ENCODE measurements at places on chromosomes 16 and 17.

DNA sequence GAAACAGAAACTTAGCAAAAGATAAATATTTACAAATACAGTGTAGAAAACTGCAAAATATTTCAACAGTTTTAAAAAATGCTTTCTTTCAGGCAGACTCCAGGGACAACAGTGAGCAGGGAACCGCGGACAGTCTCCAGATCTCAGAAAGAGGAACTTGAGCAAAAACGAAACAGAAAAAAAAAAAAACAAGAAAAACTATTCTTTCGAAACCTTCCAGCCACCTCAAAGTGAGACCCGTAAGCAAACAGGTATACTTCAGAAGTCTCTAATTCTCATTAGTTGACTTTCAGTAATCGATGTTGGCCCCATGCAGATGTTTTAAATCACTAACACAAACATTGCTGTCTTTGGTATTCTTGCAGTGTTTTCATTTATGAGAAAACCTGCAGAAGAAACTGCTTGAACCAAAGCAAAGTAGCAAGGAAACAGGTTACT is 15.7 kb upstream of the CCL1 start:
- DNase-seq: no peak

DNA sequence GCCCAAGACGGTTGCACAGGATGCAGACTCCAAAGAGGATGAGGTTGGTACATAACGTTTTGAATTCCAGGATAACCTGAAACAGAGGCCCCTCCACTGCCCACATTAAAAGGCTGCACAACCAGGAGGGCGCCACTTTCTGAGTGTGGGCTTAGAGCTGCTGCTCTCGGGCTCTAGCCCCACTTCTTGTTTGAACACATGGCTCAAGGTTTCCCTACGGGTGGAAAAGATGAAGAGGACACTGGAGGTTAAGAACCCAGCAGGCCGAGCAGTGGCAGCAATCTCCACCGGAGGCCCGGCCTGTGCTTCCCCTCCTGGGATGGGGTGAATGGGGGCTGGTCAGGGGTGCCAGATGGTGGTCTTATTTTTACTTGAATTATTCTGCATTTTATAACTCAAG is 8.0 kb upstream of the TRAP1 start:
- DNase-seq: no peak

DNA sequence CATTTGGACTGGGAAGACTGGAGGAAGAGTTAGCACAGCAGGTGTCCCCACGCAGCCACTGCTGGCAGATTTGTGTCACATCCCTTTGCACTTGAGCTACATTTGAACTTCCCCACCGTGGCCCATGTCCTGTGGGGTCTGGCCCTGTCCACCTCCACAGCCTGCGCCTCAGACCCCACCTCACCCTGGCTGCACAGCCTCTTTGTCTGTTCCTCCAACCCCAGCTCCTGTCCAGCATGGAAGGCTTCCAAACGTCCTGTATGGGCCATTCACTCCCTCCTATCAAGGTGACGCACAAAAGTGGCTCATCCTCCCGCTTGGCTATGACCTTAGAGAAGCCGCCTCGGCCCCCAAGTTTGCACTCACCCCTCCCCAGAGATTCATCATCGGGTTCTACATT is 200.6 kb downstream of the FOXL1 start:
- no peak for DNase-seq

DNA sequence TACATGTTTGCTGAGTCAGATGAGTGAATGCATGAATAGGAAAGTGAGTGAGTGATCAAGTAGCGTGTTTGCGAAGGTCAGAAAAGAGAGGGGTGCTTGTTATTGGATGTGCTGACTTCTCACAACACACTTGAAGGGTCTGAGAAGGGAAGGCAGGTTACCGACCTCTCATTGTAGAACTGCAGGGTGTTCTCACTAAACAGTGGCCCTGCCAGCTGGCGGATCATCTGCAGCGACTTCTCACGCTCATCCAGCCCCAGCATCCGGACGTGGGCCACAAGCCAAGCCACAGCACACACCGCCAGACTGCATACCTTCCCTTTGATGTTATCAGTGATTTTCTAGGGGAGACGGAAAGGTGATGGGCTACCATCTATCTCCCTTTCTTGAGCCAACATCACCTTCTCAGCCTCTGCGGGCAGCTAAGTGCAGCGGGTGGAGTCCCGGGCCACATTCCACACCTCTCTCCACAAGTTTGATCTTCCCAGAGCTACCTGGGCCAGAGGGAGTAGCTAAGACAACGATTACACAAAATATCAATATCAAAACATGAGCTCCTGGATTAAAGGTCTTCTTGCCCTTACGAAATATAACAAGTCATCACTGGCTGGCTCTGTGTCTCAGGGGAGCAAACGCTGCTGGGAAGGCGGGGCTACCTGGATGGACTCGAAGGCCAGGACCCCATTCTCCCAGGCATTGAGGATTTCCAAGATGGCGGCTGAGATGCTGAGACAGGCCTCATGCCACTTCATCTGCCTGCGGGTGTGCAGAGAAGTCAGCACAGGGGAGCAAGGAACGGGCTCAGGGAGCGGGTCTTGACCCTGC is 11.0 kb downstream of the CSF3 start:
- no peak for DNase-seq

DNA sequence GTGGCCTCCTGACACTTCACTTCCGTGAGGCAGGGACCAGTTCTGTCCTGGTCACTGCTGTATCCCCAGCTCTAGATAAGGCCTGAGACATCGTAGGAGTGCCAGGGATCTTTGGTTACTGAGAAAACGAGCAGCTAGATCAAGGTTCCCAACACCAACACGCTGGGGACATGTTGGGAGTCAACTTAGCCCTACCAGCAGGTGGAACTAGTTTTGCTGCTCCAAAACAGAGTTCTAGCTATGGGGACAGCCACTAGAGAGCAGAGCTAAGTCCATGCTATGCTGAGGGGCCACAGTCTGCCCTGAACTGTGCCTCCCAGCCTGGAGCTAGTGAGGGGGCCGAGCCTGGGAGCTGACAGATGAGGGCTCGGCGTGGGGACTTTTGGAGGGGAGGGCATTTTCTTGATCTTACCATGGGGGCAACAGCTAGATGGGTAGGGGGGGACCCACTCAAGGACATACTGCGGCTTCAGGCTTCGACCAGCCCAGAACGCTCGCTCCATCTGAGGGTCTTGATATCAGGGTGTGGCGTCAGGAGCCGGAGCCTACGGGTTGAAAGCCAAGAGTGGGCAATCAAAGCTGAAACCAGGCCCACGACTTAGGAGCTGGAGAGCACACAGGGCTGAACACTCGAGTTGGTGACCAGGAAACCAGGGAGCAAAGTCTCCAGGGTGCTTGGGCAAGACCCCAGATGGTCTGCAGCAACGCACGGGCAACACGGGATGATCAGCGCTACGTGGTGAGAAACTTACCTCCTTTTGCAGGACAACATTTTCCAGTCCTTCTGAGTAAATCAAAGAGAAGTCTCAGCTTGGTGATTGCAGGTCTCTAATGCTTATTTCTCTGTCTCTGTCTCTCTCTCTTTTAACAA is 13.4 kb downstream of the SNX20 start:
- no peak for DNase-seq

GRCh38 chr17:40565769-40566409 is 617 bp upstream of the CCR7 start:
- DNase-seq: no peak

Data from WTC11 (cell line).